ENCODE measurements at places on chromosomes 16 and 17.

- DNase-seq: no peak
Measured at GRCh38 chr16:79519448-79519847, 81.1 kb downstream of the MAF start.

DNA sequence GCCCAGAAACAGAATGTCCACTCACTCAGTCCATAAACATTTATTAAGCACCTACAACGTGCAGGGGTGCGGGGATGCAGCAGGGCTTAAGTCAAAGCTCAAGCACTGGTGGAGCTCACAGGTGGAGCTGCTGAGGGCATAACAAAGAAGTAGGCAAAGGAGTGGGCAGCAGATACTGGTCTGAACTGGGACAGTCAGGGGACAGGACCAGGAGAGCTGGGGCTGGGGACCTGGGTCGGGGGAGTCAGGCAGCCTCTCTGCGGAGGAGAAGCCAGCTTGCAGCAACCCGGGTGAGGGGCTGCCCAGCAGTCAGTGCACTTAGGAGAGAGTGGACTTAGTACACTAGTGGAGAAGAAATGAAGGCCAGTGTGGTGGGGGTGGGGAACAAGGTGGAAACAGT, 10.0 kb upstream of the TNFRSF13B start:
- no peak for DNase-seq

GRCh38 chr17:52451294-52451861, 292.9 kb upstream of the CA10 start:
- DNase-seq: no peak

- no peak for DNase-seq
Measured at GRCh38 chr17:61594294-61594825, 3.3 kb upstream of the NACA2 start.

GRCh38 chr16:47058295-47059086, 85.0 kb upstream of the DNAJA2 start:
- no peak for DNase-seq

- no peak for DNase-seq
Measured at GRCh38 chr16:50284131-50284911, 18.0 kb downstream of the ADCY7 start.

DNA sequence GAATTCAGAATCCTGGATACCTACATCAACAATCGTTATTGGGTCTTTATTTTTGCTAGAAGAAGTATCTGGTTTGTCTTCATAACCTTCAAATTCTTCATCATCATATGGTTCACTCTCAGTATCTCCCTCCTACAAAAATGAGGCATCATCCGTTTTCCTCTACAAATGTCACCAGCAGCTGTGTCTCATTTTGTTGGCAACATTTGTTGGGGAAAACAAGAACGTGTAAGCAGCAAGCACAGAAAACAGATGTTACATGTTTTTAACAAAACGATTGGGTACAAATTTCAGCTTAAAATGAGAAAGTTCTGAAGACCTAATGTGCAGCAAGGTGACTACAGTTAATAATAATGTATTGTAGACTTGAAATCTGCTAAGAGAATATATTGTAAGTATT, 8.7 kb downstream of the CCDC47 start:
- no peak for DNase-seq

GRCh38 chr17:68356520-68356919, 65.2 kb downstream of the ARSG start:
- DNase-seq: peak; percentile 48

GRCh38 chr16:84566545-84567257, 51.2 kb downstream of the COTL1 start:
- no peak for DNase-seq

- no peak for DNase-seq
Measured at GRCh38 chr17:53344778-53345177, 477.9 kb upstream of the KIF2B start.

All from stimulated activated CD4-positive, alpha-beta T cell treated with anti-CD3 and anti-CD28 coated beads, Interleukin-2, amount 100 ng/mL, for 24 hours (primary cell).